MG63 (cell line): ENCODE measurements at places on chromosomes 7 and 10. TPM values are rescaled to one million over a fixed set of nuclear protein-coding genes. Genes with fewer than 3 reads are reported as not detected.

Gene UNCX
- not detected in 2 replicates for total RNA-seq

Gene SPDYE6
- total RNA-seq = not detected in 2 replicates

DNA sequence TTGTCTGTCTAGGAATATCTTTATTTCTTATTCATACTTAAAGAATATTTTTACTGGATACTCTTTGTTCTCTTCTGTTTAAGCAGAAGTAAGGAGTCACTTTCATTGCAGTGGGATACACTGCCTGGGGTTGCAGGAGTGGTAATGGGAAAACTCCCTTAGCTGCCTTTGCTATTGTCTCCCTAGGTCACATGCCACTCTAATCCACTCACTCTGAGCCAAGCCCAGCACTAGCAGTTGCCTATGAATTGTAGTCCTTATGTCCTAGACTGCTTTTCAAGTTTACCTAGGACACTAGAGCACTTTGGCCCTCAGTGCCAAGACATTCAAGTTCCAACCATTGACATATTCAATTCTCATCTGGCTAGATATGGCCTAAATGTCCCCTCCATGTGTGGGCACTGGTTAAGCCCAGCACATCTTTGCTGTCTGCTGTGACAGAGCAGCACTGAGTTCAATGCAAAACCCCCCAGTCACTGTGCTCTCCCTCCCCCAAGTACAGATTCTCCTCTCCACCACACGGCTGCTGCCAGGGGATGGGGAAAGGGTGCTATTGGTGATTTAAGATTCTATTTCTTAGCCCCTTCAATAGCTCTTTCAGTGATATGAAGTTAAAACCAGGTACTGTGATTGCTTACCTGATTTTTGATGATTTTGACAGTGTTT lies 991.7 kb upstream of the KCND2 start:
- no peak for DNase-seq

- no peak for DNase-seq
Measured at GRCh38 chr7:36884910-36885309, 160.6 kb upstream of the AOAH start.
